ENCODE measurements at places on chromosomes 13 and 19.
A peak's percentile ranks its signal among the peaks of the same experiment; 100 is the strongest.

DNA sequence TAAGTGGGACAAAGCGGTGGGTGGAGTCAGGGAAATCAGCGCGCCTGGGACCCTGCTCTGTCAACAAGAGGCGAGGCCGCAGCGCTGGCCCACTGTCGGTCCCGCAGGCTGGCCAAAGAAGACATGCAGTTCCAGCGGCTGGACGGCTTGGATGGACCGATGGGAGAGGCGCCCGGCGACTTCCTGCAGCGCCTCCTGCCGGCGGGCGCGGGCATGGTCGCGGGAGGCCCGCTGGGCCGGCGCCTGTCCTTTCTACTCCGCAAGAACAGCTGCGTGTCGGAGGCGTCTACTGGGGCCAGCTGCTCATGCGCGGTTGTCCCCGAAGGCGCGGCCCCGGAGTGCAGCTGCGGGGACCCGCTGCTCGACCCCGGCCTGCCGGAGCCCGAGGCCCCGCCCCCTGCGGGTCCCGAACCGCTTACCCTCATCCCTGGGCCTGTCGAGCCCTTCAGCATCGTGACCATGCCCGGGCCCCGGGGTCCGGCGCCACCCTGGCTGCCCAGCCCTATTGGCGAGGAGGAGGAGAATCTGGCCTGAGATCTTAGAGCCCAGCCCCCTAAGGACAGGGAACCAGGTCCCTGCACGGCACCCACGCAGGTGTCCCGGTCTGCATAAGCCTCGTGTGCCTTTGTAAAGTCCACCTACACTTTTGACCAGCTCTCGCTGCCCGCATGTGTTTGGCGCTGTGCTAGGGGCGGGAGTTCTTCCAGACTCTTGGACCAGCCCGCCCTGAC, 6.1 kb downstream of the BEST2 start:
- peak; percentile 35 for DNase-seq

- peak; percentile 82 for DNase-seq
Observed at GRCh38 chr13:48001114-48001881, at the start of gene SUCLA2. SUCLA2 (minus strand) TSS chr13:48001273; CDS start chr13:48001269, 4 bp downstream.

DNA sequence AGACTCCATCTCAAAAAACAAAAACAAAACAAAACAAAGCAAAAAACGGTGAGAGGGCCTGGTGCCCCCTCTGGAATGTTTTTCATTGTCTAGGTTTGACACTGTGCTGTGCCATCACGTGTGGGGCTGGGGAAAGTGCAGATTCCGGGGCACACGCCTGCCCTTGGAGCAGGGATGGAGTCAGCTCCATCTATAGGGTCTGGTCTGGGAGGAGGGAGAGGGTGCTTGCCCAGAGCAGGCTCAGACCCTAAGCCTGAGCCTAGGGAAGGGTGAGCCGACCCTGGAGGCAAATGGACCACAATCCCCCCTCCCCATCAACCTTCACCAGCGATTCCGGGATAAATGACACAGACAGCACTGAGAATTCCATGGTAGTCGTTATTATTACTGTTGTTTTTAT, 10.9 kb upstream of the ZBTB32 start:
- no peak for DNase-seq

DNA sequence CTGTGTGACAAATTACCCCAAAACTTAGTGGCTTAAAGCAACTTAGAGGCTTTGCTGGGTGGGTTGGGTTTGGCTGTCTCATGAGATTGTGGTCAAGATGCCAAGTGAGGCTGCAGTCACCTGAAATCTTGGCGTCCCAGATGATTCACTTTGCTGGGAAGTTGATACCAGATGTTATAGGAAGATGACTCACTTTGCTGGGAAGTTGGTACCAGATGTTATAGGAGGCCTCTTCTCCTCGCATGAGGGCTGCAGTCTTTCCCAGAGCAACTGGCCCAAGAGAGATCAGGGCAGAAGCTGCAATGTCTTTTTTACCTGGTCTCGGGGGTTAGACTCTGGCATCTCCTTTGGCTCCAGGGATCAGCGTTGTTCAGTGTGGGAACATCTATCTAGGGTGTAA, 16.8 kb downstream of the TEX29 start:
- DNase-seq = no peak

Data from activated CD4-positive, alpha-beta T cell treated with anti-CD3 and anti-CD28 coated beads for 1 hour (primary cell).